Omental fat pad (tissue), 4 donors: ENCODE measurements at places on chromosomes 7 and 10. TPM values are rescaled to one million over a fixed set of nuclear protein-coding genes. Genes with fewer than 3 reads are reported as not detected.

DNA sequence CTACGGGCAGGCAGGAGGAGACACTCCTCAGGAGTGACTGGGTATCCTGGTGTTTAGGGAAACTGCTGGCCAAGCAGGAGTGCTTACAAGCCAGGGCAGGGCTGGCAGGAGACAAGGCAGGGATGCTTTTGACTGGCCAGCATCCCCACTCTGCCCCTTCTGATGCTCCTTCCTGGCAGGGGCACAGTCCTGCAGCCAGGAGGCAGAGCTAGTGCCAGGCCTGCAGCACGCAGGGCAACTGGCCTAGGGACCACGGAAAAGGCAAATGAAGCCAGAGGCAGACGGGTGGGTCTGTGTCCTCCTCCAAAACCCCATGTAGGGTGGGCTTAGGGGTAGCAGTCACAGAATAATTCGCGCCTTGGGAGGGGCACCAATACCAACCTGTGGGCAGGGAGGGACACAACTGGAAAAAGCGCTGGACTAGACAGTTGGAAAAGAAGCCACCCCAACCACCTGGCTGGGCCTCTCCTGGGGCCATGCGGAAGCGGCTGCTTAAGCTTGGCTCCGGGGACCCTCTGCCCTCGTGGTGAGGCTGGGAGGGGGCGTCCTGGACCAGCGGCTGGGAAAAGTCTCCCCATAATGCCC, 4.8 kb downstream of the IMPDH1 start:
- DNase-seq = no peak

GRCh38 chr10:59375990-59376389, 13.6 kb upstream of the FAM13C start:
- no peak for DNase-seq

DNA sequence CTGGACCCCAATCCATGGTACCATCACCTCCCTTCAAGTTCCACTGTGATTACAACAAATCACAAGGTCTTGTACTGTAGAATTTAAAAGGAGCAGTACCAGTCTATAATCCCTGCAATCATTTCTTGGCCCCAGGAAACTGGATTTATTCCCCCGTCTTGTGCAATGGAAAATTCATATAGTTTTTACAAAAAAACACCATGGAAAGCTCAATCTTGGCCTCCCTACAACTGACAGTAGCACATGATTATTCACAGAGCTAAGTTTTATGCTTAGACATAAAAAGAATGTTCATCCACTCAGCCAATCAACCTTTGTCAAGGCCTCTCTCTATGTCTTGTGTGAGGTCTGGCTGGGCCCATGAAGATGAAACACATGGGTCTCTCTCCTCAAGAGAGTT, 10.2 kb downstream of the DGKI start:
- no peak for DNase-seq

- DNase-seq = no peak
Observed at GRCh38 chr10:16606421-16606820, 84.7 kb upstream of the C1QL3 start.

- no peak for DNase-seq
Observed at GRCh38 chr10:73368238-73368637, 9.6 kb upstream of the CFAP70 start.

DNA sequence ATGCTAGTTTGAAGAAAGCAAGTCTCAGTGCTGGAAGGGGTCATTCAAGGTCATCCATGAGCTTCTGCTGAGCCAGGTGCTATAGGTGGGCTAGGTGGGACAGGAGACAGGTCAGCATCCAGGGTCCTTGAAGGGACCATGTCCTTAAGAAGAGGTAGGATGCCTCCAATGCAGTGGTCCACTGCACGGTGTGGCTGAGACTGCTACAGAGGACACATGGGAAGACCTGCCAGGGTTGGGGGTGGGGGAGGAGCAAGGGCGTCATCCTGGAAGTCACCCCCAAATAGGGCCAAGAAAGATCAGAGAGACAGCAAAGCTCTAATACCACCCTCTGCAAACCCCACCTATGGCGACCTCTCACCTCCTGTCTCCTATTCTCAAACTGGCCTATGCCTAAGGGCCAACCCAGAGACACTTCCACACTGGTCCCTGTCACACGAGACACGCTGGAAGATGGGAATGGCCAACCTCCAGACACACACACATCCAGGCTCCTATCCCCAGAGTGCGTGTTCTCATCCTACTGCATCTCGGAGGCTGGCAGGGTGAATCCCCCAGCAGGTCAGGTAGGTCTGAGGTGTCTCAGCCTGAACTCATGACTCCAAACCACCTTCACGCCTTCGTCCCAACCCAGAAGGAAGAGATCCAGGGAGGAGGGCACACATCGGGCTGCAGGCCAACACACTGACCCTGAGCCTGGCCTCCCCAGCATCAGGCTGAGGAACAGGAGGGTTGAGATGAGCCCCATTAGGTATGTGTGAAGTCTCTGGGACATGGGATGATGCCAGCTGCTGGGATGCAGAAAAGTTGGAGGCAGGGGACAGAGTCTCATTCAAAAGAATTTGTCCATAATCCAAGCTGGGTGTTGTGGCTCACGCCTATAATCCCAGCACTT, 5.6 kb upstream of the PPP1R35 start:
- no peak for DNase-seq

DNA sequence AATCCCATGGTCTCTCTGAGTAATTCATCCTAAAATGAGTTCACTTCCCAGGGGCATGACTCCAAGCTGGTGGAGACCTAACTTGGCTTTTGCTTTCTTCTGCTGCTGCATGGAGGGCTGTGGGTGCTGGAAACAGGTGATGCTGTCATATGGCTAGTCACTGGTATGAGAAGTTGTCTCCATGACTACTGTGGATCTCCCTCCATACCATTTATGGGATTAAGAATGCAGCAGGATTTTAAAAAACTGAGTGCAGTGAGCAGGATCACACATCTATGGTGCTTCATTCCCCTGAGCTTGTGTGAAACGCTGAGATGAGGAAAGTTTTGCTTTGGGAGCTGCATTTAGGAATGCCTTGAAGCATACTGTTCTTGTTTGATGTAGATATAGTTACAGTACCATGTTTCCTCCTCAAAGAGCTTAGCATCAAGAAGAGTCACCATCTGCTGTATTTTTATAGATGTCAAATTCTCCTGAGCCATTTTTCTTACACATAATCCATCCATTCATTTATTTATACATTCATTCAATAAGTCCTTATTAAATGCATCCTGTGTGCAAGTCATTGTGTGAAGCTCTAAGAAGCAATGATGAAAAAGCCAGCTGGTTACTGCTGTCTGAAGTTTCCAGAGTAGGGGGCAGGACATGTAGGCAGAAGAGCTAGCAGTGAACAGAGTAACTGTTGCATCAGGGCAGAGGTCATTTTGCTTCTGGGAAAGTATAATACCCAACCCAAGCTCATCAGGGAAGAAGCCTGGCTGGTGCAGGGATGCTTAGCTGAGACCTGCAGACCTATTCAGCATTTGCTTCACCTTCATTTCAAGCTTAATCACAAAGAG, 534.8 kb downstream of the AUTS2 start:
- no peak for DNase-seq

ANAPC16 gene
- total RNA-seq = 97.6 TPM

GRCh38 chr10:15472431-15473395, 101.6 kb upstream of the FAM171A1 start:
- no peak for DNase-seq

DNA sequence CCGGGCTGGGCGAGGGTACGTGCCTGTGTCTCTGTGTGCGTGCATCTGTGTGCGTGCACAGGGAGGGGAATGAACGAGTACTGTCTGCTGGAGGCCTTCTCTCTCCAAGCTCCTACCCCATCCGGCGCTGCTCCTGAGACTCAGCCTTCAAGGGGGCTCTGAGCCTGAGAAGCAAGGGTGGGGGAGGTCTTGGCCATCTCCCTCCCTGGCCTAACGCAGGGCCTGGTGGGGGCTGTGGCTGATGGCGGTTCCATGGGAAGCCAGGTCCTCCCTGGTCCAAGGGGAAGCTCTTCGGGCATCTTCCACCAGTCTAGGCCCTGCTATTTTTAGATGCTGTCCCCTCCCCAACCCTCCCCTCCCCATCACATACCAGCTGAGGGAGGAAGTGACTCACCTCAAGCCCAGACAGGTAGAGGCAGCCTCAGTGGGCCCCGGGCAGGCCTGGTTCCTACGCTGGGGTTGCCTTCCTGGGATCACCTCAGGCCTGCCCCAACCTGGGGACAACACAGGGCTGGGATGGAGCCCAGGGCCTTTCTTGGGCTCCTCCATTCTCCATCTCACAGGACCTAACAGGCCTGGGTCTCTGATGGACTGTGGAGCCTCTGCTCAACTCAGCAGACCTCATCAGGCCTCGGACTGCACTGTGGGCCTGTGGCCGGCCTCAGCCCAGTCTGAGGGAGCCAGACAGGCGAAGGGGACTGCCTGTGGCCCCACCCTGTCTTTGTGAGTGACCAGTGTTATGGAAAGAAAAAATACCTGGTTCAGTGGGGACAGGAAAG, 32.2 kb downstream of the DNAJB12 start:
- no peak for DNase-seq

DNA sequence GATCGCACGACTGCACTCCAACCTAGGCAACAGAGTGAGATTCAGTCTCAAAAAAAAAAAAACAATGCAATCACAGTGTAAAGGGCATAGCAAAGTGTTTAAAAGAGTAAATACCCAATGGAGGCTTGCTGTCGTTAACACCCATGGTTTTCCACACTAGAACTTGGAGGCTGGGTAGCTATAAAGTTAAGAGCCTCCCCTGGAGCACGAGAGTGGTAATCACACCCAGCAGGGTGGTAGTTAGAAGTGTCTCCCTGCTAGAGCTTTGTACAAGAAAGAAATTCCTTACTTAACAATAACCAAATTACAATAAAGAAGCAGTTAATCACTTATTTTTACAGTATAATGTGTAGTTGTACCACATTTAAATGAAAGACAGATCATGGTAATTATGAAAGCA, 1078.9 kb downstream of the NRG3 start:
- no peak for DNase-seq

SEMA3E gene
- total RNA-seq = 1.4 TPM

DNA sequence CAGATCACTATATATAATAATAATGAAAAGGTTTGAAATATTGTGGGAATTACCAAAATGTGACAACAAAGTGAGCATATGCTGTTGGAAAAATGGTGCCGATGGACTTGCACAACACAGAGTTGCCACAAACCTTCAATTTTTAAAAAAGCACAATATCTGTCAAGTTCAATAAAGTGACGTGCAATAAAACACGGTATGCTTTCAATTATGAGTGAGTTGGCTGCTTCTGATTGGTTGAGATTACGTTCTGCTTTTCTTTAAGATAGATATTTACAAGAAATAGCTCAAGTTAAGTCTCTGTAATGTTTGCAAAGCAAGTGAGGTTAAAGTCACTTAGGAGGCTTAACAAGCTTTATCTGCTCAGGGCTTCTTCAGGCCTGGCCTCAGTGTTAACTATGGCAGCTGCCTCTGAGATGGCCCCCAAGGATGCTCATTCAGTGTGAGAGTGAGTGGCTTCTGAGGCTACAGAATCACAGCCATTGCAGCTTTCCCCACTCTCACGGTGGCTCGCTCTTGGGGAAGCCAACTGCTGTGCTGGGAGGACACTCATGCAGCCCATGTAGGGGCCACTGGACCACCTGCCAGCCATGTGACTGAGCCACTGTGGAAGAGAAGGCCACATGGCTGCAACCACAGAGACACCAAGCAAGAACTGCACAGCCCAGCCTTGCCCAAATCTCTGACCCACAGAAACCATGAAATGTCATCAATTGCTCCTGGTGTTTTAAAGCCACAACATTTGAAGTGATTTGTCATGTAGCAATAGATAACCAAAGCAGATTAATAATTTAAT, 78.3 kb upstream of the TMEM72 start:
- no peak for DNase-seq

ELMO1 gene
- total RNA-seq = 91.8 TPM

DNA sequence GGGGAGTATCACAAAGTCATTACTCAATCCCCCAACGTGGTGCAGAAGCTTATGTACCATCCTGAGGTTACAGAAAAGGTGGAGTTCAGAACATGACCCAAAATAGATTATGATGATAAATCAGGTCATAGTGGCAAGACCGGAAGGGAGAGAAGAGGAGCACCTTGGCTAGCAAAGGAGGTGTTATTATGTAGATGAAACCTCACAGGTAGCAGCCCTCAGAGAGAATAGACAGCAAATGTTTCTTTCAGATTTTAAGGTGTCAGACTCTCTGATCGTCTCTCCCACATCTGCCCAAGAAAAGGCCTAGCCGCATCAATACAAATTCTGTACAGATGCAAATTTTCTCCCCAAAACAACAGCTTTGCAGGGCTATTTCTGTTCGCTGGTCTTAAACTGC, 88.3 kb upstream of the SEMA3D start:
- DNase-seq = no peak

GRCh38 chr10:49700997-49701396, 21.5 kb downstream of the C10orf53 start:
- no peak for DNase-seq

- no peak for DNase-seq
Observed at GRCh38 chr10:90373911-90374310, 483.9 kb downstream of the HTR7 start.

GRCh38 chr10:33009244-33010131, 51.5 kb upstream of the ITGB1 start:
- no peak for DNase-seq

DNA sequence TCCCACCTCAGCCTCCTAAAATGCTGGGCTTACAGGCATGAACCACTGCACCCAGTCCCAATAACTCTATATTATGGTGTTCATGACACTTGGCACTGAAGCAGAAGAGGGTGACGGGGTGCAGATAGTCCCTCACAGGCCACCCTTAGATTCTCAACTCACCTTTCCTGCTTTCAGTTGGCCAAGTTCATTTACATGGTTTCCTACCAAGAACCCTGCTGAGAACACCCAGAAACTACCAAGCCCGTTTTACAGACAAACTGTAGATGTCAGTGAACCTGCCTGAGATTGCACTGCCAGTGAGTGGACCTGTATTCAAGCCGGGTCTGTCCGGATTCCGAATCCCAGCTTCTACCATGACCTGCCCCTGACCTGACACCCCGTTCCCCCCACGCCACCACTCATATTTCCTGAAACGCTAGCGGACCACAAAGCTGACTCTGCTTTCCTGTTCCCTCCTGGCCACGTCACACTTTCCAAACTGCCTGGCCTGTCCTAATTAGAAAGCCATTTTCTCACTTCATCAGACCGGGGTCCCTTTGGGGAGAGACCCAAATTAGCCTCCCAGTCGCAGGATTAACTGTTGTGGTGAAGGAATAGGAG, 17.3 kb downstream of the GRID2IP start:
- DNase-seq = no peak

FAM25A gene
- total RNA-seq = not detected

DNA sequence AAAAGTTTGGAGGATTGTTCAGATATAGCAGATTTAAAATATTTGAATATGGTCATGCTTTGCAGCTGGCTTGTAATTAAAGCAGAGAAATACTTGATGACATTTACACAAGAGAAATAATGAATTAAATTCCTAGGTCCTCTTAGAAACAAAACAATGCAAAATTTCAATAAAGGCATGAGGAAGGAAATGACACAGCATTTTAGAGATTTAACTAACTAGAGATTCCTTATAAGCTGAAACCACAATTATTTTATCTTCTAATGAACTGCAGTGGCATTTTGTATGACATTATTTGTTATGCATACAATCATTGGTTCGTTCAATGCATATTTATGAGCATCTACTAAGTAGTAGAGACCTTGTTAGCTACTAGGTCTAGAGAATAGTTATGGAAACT, 490.9 kb downstream of the ZWINT start:
- no peak for DNase-seq

- DNase-seq = no peak
Observed at GRCh38 chr10:102778781-102779180, 35.0 kb downstream of the WBP1L start.
